ENCODE measurements at places on chromosomes 2 and 18.

DNA sequence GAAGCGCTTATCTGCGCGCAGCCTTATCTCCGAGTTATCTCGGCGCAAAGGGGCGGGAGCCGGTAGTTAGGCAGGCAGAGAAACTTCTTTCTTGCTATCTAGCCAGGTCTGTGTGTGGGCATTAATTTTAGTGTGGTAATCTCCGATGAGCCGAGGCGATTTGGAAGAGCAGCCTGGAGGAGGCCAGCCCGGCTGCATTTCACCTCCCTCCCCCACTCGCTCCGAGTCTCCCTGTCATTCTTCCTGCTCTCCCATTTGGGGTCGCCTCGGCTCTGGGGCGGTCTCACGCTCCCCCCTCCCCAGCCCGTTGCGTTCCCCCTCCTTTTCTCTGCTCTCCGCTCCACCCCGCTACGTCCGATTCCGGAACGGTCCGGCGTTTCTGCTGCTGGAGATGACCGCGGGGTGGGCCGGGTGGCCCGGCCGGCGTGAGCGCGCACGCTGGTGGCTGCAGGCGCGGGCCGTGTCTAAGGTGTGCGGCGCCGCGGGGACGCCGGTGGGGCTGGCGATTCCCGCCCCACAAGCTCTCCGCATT is 566 bp downstream of the GATA6 start:
- DNase-seq: peak; percentile 81

- no peak for DNase-seq
Measured at GRCh38 chr2:241649404-241649803, 11.9 kb downstream of the ATG4B start.

GRCh38 chr2:100040906-100041305 is 101.5 kb downstream of the AFF3 start:
- DNase-seq: no peak

DNA sequence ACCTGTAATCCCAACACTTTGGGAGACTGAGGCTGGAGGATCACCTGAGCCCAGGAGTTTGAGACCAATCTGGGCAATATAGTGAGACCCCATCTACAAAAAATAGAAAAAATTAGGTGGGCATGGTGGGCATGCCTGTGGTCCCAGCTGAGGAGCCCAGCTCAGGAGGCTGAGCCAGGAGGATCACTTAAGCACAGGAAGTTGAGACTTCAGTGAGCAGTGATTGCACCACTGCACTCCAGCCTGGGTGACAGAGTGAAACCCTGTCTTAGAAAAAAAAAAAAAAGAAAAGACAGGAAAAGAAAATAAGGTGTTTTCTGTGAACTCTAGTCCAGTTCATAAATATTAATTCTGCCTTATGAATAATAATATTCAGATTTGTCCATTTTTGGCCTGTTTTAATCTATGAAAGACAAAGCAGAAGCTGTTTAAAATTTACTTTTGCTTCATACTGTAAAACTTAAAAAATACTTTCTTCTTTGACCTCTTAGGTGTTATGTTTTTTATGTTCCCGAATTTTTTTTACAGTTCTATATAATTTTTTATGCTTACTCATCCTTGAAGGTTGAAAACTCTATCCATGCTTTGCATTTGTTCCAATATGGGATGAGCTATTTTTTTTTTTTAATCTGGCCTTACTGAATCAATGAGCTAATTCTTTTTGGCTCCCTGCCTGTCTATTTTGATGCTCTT is 8.4 kb upstream of the ANXA4 start:
- DNase-seq: no peak

- no peak for DNase-seq
Measured at GRCh38 chr18:37364237-37364636, 201.4 kb downstream of the CELF4 start.

DNA sequence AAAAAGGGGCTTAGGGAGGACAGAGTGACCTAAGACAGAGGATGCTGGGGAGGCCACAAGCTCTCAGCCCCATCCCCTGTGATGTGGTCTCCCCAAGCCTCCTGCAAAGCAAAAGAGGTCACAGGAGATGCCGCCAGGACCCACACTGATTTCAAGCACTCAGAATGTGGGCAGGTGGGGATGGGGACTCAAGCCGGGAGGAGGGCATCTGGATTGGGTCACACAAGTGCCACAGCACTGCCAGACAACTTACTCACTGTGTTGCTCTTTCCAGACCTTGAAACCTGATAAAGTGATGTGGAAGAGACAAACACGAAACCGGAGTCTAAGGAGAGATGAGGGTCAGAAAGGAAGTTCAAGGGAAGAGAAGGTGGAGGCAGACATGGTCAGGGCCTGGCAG is 95.7 kb downstream of the TTC32 start:
- no peak for DNase-seq

DNA sequence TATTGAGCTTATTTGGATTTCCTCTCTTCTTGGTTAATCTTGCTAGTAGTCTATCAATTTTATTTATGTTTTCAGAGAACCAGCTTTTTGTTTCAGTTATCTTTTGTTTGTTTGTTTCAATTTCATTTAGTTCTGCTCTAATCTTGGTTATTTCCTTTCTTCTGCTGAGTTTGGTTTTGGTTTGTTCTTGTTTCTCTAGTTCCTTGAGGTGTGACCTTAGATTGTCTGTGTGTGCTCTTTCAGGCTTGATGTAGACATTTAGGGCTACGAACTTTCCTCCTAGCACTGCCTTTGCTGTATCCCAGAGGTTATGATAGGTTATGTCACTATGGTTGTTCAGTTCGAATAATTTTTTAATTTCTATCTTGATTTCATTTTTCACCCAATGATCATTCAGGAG is 141.6 kb downstream of the ZNF236 start:
- no peak for DNase-seq

DNA sequence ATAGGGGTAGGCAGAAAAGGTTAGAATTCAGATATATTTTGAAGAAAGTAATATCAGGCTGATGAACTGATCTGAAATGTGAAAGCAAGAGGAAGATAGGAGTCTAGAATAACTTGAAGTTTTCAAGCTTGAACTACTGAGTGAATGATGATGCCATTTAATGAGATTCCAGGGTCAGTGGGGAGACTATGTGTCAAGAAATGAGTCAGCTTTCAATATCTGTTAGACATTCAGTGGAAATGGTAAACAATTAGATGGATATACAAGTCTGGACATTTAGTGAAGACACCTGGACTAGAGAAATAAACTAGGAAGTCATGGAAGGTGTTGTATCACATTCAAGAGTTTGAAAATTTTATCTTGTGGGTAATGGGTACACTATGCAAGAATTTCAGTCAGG is 326.9 kb downstream of the FSIP2 start:
- DNase-seq: no peak

- DNase-seq: no peak
Measured at GRCh38 chr2:147714582-147714981, 130.2 kb upstream of the ACVR2A start.

DNA sequence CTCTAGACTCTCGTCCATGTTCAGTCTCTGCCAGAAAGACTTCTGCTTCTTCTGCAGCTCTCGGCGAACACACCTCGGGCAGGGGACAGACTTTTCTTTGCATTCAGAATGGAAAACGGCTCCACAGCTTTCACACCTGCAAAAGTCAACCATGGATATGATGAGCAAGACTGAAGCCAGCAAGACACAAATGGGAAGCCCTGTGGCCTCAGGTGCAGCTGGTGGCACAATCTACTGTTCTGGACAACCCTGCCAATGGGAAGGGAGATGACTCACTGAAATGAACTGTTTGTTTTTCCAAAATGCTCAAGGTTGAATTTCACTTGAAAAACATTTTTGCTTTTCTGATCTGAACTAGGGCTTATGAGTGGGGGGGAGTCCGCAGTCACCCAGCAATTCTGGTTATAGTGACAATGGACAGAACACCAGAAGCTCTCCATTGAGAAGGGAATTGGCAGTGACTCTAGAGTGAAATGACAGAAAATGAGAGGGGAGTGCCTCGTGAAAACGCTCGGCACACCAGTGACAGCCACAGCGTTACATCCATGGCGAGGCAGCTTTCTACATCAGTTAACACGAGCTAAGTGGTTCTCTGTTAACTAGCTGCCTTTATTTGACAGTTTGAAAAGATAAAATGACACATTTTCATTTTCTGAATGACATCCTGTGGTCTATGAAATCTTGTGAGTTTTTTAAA is 58.8 kb upstream of the FZD5 start:
- DNase-seq: no peak

- no peak for DNase-seq
Measured at GRCh38 chr2:177131858-177132257, 80.7 kb upstream of the HNRNPA3 start.

- peak; percentile 99 for DNase-seq
Measured at GRCh38 chr2:239035361-239035814, 187.5 kb downstream of the TWIST2 start.

- no peak for DNase-seq
Measured at GRCh38 chr2:158194229-158194628, 92.6 kb downstream of the UPP2 start.

GRCh38 chr2:106521016-106521415 is 33.9 kb downstream of the CD8B2 start:
- DNase-seq: no peak

- DNase-seq: no peak
Measured at GRCh38 chr18:54878659-54879358, 50.5 kb downstream of the RAB27B start.

GRCh38 chr2:171516793-171517192 is 5.5 kb upstream of the CYBRD1 start:
- no peak for DNase-seq

DNA sequence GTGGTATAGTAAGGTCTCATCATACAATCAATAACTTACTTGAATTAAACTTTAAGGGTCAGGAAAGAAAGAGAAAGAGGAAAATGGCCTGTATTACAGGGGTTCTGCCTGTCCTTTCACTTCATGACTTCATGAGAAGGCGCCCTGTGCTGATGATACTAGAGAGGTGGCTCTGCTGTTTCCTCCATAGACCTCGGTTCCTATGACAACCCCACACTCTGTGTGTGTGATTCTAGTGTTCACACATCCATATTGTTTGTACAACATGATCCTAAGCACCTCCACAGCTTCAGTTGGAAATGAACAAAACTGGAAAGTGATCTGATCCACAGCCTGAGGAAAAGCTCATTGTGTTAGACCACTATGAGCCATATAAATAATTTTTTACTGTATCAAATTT is 7.0 kb upstream of the REEP1 start:
- no peak for DNase-seq

GRCh38 chr2:187469538-187469937 is 21.5 kb upstream of the CALCRL start:
- DNase-seq: no peak

DNA sequence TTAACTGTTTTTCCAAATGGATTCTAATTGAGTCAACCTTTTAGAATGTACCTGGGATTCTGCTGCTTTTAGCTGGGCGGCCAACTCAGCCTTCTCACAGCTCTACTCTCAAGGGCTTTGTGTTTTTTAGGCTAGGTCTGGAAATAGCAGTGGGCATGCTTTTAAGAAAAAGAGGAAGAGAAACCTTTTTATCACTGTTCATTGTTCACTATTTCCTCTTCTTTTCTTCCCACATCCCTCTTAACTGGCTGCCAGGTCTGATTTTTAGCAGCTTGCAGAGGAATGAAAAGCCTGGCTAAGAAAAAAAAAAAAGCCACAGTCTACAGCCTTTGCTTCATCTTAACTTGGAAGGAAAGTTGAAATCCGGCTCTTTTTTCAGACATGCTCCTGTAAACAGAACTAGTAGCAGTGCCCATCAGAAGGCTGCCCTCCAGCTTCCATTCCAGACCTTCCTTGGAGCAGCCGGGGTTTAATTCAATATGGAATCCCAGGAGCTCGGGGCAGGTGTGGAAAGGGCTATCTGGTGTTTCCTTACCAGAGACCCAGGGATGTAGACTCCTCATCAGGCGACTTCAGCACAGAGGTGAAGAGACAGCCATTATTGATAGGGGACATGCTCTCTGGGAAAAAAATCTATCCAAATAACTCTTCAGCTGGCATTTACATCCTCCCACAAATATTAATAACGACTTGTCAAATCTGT is 230.7 kb downstream of the MYO3B start:
- DNase-seq: peak; percentile 35

DNA sequence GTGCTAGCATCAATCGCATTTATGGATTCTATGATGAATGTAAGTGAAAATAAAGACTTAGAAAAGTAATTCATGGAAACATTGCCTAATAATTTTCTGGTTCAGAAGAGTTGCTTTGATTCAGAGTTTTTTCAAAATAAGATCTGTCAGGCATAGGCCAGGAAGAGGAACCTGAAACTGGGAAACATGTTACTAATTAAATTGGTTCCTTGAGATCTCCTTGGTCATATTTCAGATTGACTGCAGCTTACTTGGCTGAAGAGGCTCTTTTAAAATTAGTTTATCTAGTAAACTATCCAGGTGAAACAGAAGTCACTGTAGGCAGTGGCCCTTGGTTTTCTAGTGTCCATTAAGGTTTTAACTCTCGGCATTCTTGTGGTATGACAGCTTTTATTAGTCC is 27.4 kb downstream of the PPP1CB start:
- no peak for DNase-seq

GRCh38 chr2:164992818-164993217 is 37.5 kb upstream of the SLC38A11 start:
- peak; percentile 17 for DNase-seq

DNA sequence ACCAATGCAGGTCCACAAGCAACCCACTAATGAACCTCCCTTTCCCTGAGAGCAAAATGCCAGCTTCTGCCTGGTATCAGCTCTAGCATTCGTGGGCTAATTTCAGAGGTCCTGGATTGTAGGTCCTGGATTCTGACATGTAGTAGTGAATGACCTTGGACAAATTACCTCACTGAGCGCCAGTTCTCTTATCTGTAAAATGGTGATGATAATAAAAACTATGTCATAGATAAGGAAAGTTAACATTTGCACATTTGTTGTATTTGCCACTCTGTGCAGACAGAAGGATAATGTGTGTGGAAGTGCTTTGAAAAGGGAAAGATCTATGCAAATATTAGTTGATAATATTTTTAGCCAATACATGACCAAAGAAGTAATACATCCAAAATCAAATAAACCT is 4.1 kb upstream of the TET3 start:
- no peak for DNase-seq

- no peak for DNase-seq
Measured at GRCh38 chr18:77136871-77137665, 4.5 kb upstream of the MBP start.

DNA sequence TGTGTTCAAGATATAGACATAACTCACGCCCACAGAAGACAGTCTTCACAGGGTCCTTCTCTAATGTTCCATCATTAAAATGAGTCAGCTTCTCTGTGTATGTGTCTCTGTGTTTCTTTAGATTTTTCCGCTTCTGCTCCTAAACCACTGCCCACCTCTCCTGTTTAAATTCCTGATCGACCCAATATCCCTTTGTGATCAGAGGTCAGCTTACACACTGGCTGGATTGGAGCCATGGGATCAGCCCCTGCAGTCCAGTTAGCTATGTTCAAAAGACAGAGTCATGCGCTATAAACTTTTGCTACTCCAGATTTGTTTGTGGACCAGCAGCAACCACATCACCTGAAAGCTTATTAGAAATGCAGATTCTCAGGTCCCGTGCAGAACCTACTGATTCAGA is 229.2 kb downstream of the C1D start:
- no peak for DNase-seq

DNA sequence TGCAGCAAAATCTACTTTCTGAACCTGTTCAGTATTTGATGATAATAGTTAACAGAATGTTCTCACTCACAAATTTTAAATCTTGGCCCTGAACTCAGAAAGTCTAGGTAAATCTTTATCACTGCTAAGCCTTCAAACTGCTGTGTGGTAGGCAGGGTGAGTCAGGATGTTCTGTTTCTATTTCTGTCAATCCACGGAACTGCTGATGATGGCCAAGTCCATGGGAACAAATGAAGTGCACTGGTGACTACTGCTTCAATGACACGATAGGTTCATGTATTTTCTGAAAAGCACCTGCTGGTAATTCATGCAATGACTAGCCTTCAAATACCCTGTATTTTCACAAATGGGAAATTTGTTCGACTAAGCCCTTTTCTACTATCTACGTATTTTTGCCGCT is 14.2 kb downstream of the NIFK start:
- no peak for DNase-seq

- DNase-seq: no peak
Measured at GRCh38 chr2:28828382-28828781, 17.7 kb downstream of the SPDYA start.

Measured in H7 (cell line).